ENCODE measurements at places on chromosomes 4 and X.

GRCh38 chr4:58665649-58666048 lies 1555.5 kb upstream of the IGFBP7 start:
- no peak for DNase-seq

DNA sequence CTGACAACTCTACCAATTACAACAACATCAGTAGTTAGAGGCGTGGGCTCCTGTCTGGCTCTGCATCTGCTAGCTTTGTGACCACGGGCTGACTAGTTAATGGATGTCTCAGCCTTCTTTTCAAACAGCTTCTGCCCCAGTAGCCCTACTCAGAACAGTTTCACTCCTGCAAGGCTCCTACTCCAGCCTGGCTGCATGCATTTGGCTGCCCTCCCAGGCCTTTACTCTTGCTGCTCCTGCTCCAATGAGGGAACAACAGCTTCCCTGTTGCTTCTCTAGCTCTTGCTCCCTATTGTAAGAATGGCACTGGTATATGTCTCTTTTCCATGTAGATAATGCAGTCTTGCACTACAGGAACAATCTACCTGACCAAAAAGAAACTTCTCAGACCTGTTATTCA lies 93.3 kb downstream of the TTC29 start:
- no peak for DNase-seq

- no peak for DNase-seq
These were observed 69.6 kb downstream of the KIT start for GRCh38 chr4:54727346-54727745.

DNA sequence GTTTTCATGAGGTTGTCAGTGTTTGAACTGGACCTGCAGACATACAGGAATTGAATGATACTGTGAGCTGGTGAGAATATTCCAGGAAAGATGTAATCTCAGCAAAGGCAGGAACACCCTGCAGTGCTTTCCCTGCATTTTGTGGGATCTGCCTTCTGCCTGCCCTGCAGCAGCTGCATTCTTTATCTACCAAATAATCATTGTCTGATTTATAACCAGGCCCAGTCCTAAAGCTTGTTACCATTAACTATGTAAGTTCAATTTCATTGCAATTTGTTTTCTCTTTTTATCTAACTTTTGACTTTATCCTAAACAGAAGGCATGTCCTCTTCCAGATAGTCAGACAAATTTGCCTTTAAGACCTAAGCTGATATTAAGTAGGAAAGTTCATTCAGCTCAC lies 99.8 kb upstream of the NOCT start:
- no peak for DNase-seq

GRCh38 chrX:137427816-137428215 lies 138.1 kb upstream of the ZIC3 start:
- no peak for DNase-seq

DNA sequence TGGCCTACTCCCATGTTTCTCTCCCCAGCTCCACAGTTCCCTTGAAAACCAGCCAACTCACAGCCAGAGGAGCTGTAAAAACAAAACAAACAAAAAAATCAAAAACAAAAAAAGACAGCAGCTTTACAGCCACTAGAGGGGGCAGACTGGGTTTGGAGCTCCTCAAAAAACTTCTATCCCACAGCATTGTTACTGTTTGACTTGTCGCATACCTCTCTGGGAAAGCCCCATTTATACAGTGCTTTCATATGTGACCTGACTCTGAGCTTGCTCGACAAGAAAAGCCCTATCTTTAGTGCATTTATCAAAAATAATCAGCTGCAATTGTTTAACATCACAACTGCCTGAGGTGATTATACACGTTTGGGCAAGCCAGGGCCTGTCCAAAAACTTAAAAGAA lies 21.6 kb downstream of the TSPAN6 start:
- no peak for DNase-seq

GRCh38 chr4:36321176-36321575 lies 39.8 kb downstream of the DTHD1 start:
- DNase-seq = no peak

GRCh38 chrX:45851434-45851991 lies 650.8 kb upstream of the DIPK2B start:
- DNase-seq = no peak

GRCh38 chr4:38791010-38791409 lies 8.2 kb upstream of the TLR10 start:
- no peak for DNase-seq

GRCh38 chr4:182688081-182688480 lies 229.1 kb downstream of the DCTD start:
- no peak for DNase-seq

GRCh38 chr4:105166066-105166465 lies 19.4 kb downstream of the TET2 start:
- DNase-seq = no peak

DNA sequence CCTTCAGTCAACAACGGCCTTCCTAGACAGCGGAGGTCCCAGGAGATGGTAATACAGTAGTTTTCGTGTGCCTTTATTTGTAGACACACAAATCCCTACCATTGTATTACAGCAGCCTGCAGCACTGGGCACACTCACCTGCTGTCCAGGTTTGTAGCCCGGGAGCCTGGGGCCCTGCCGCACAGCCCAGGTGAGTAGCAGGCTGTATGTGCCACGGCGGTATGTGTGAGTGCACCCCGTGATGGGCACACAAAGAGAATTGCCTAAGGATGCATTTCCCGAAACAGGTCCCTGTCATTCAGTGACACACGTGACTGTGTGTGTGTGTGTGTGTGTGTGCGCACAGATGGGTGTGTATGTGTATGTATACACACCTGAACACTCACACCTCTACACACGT lies 8.1 kb upstream of the SLC25A6 start:
- DNase-seq = no peak

GRCh38 chr4:10643600-10644425 lies 40.8 kb downstream of the CLNK start:
- no peak for DNase-seq

- no peak for DNase-seq
These were observed 181.0 kb downstream of the GPAT3 start for GRCh38 chr4:83716874-83717273.

DNA sequence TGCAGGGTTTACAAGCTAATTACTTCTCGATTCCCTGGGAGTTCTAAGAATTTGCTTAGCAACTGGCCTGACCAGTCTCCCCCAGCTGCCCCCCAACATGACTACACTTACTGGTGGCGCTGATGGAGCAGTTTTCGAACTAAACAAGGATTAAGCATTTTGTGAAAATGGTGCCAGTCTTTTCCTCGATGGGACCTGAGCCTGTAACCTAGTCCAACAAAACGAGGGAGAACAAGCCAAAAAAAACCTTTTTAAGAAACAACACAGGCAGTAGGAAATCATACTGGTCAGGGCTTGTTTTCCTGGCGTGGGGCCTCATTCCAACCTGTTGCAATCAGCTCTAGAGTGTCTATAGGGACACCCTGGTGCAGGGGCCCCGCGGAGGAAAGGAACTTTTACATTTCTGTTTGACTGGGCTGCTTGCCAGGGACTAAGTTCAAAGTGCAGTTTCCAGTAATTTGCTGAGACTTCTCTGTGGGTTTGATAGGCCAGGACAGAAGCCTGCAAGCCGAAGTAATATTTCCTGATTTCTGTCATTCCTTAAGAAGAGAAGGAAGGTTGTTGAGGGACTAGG lies 158.7 kb downstream of the SPRY1 start:
- no peak for DNase-seq

DNA sequence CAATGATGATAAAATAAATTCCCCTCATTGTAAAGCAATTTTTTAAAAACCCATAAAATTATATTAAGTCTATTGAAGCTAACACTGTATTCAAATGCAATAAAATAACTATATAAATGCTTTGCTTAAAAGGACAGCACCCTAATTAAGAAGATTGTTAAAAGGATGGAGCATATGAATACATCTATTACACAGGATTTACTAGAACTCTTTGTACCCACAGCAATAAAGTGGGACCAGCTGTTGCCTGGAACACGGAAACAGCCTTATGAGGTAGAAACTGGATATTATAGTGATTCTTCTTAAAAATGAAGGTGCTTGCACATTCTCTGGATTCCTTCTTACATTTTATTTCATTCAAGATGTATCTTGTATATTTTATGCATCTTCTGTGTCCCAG lies 298.7 kb upstream of the KLF3 start:
- DNase-seq = no peak
